ENCODE measurements at places on chromosomes 13 and 19.

DNA sequence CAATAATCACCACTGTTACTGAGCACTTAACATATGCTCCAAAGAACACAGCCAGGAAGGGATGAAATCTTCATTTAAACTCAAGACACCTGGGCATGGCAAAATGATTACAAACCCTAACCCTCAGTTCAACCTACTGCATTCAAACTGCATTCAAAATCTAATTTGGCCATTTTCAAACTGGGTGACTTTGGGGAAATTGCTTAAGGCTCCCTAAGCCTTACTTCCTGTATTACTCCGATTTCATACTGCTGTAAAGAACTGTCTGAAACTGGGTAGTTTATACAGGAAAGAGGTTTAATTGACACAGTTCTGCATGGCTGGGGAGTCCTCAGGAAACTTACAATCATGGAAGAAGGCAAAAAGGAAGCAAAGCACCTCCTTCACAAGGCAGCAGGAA, 50.4 kb downstream of the CBY2 start:
- DNase-seq: no peak

DNA sequence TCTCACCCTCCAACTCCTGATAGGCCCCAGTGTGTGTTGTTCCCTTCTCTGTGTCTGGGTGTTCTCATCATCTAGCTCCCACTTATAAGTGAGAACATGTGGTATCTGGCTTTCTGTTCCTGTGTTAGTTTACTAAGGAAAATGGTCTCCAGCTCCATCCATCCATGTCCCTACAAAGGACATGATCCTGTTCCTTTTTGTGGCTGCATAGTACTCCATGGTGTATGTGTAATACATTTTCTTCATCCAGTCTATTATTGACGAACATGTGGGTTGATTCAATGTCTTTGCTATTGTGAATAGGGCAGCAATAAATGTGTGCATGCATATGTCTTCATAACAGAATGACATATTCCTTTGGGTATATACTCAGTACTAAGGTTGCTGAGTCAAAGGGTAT, 1397.0 kb downstream of the UQCRFS1 start:
- no peak for DNase-seq

- DNase-seq: no peak
Measured at GRCh38 chr19:35569281-35569781, 5.9 kb upstream of the ATP4A start.

GRCh38 chr19:33376423-33376822, 2.9 kb downstream of the CEBPG start:
- no peak for DNase-seq

GRCh38 chr19:50835785-50836542, 2.6 kb upstream of the KLK15 start:
- DNase-seq: peak; percentile 73

- DNase-seq: no peak
Measured at GRCh38 chr13:27022571-27023311, 148.9 kb downstream of the USP12 start.

GRCh38 chr19:40054632-40055031, 1.4 kb downstream of the ZNF780B start:
- no peak for DNase-seq

GRCh38 chr13:73857106-73857505, 277.1 kb downstream of the KLF12 start:
- no peak for DNase-seq

DNA sequence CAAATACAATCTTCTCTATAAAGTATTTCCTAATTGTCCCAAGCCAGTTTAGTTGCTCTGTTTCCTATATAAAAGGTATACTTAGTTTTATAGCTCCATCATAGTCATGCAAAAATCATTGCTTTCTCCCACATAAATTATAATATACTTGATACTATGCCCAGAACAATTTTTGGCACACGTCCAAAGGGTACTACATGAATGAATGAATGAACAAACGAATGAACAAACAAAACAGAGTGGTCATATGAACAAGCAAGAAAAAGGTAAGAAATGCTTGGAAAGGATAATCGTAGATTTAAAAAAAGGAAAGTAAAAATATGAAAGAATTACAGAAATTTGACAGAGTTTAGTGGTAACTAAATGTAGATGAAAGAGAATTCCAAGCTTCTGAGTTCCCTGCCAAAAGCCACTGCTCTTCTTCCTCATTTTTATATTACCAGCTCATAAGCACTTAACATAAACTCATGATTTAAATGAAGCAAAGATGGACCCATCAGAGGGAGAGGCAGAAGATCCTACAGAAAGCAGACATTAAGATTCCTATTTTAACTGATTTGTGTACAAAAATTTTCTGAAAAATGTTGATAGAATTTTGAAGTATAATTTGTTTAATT, 123.2 kb downstream of the ENOX1 start:
- DNase-seq: no peak

Measured in stimulated activated CD4-positive, alpha-beta T cell treated with anti-CD3 and anti-CD28 coated beads, Interleukin-4, amount 100 ng/mL, for 24 hours (primary cell).